Activated CD4-positive, alpha-beta T cell treated with anti-CD3 and anti-CD28 coated beads, Interleukin-2, amount 10 ng/mL, durations not matched to agents 7 days and 5 days (primary cell): ENCODE measurements at places on chromosomes 1 and 21. TPM values are rescaled to one million over a fixed set of nuclear protein-coding genes. Genes with fewer than 3 reads are reported as not detected.

DNA sequence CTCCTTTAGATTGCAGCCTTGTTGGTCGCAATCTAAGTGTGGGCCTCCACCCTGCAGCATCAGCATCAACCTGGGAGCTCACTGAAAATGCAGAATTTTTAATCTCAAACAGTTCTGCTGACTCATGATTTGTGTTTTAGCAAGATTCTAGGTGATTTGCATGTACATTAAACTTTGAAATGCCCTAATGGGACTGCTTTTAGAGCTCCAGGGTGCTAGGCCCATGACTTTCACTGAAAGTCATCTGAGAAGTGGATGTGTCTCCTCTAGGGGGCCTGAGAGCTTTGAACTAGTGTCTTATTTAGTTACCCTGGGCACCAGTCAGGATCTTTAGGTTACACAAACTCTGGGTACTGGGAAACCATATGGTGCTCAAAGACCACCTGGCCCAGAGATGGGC, 9.0 kb downstream of the TRIM67 start:
- no peaks in the 10 kb centered on the region for H3K36me3 ChIP-seq
- no peak overlapping the region for H3K4me3 ChIP-seq
- H3K4me1 ChIP-seq = no peaks in the 10 kb centered on the region
- DNase-seq = no peak
- no peak overlapping the region for H3K27ac ChIP-seq
- peaks cover 26% of the 10 kb centered on the region for H3K27me3 ChIP-seq

LCK gene
- total RNA-seq = 434 TPM

HEYL gene
- total RNA-seq = not detected

FHAD1 gene
- total RNA-seq = not detected

FCRLA gene
- not detected for total RNA-seq

GRCh38 chr1:203480525-203481084, 5.0 kb downstream of the PRELP start:
- peak; percentile 30 for DNase-seq
- peaks cover 6% of the 10 kb centered on the region for H3K27me3 ChIP-seq
- H3K4me1 ChIP-seq = peaks cover 5% of the 10 kb centered on the region

FAM72B gene
- 22.9 TPM for total RNA-seq

DNA sequence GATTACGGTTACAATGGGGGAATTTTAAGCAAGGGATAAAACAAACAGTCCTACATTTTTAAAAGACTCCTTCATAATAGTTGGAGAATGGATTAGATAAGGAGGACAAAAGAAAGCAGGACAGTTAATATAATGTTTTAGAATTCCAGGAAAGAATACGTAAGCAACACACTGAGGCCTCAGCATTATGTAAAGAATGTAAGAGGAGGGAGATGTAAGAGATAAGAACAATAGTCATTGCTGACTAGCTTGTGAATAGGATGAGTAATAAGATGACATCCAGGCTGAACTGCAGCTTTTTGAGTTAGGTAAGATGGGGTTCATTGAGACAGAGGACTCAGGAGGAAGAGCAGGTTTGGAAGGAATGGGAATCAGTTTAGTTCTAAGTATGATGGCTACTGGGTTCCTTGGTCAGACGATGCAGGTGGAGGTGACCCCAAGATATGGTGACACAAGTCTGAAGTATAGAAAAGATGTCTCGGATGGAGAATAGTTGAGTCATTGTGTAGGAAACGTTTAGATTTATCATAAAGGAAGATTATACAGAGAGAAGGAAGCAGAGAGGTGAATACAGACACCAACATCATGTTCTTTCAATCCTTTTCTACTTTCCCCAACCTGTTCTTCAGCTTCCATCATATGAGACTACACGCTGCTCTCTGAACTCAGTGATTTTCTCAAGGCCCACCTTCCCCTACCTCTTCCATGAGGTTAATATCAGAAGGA, 372.8 kb downstream of the PTBP2 start:
- no peak overlapping the region for H3K27ac ChIP-seq
- H3K4me3 ChIP-seq = no peak overlapping the region
- no peaks in the 10 kb centered on the region for H3K27me3 ChIP-seq
- peaks cover 12% of the 10 kb centered on the region for H3K36me3 ChIP-seq
- no peaks in the 10 kb centered on the region for H3K4me1 ChIP-seq

S100A7 gene
- not detected for total RNA-seq

- peaks cover 3% of the 10 kb centered on the region for H3K27me3 ChIP-seq
- H3K36me3 ChIP-seq = no peaks in the 10 kb centered on the region
- H3K4me1 ChIP-seq = no peaks in the 10 kb centered on the region
- H3K4me3 ChIP-seq = no peak overlapping the region
Observed at GRCh38 chr1:184596950-184597645, 157.6 kb downstream of the EDEM3 start.

- no peaks in the 10 kb centered on the region for H3K27me3 ChIP-seq
- DNase-seq = no peak
- H3K36me3 ChIP-seq = peaks cover 48% of the 10 kb centered on the region
- no peak overlapping the region for H3K27ac ChIP-seq
- no peak overlapping the region for H3K4me3 ChIP-seq
Observed at GRCh38 chr1:180096584-180097325, 57.9 kb upstream of the QSOX1 start.

- H3K27ac ChIP-seq = no peak overlapping the region
- H3K4me1 ChIP-seq = no peaks in the 10 kb centered on the region
- no peaks in the 10 kb centered on the region for H3K36me3 ChIP-seq
- H3K4me3 ChIP-seq = no peak overlapping the region
- peaks cover 5% of the 10 kb centered on the region for H3K27me3 ChIP-seq
Observed at GRCh38 chr1:7076572-7076971, 291.3 kb downstream of the CAMTA1 start.

- H3K36me3 ChIP-seq = peaks cover 11% of the 10 kb centered on the region
- H3K27me3 ChIP-seq = no peaks in the 10 kb centered on the region
- peak overlapping the region; percentile 53 for H3K4me3 ChIP-seq
- peak overlapping the region; percentile 39 for H3K27ac ChIP-seq
- H3K4me1 ChIP-seq = peaks cover 65% of the 10 kb centered on the region
Observed at GRCh38 chr21:45109831-45110492, 35.6 kb downstream of the ADARB1 start.

DNA sequence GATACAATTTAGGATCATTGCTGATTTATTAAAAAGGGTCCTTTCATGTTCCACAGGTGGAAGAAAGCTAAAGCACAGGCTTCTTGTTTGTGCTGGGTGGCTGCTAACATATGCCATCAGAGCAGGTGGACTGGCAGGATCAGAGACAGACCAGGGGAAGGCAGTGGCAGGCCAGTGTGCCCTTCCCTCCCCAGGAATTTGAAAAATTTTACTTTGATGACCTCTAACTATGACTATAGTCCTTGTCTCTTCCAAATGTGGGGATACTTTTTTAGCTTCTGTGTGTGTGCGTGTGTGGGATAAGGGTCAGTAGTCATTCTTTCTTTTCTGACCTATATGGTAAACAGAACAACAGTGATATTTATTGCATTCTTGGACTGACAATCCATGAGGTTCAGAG, 49.9 kb downstream of the LHX9 start:
- H3K4me1 ChIP-seq = no peaks in the 10 kb centered on the region
- H3K27ac ChIP-seq = no peak overlapping the region
- peaks cover 15% of the 10 kb centered on the region for H3K27me3 ChIP-seq

- H3K27me3 ChIP-seq = no peaks in the 10 kb centered on the region
- H3K4me3 ChIP-seq = no peak overlapping the region
- no peaks in the 10 kb centered on the region for H3K4me1 ChIP-seq
- no peaks in the 10 kb centered on the region for H3K36me3 ChIP-seq
- DNase-seq = no peak
Observed at GRCh38 chr1:245481261-245481660, 326.5 kb downstream of the KIF26B start.

AMY1A gene
- total RNA-seq = not detected

COL11A1 gene
- not detected for total RNA-seq

DNA sequence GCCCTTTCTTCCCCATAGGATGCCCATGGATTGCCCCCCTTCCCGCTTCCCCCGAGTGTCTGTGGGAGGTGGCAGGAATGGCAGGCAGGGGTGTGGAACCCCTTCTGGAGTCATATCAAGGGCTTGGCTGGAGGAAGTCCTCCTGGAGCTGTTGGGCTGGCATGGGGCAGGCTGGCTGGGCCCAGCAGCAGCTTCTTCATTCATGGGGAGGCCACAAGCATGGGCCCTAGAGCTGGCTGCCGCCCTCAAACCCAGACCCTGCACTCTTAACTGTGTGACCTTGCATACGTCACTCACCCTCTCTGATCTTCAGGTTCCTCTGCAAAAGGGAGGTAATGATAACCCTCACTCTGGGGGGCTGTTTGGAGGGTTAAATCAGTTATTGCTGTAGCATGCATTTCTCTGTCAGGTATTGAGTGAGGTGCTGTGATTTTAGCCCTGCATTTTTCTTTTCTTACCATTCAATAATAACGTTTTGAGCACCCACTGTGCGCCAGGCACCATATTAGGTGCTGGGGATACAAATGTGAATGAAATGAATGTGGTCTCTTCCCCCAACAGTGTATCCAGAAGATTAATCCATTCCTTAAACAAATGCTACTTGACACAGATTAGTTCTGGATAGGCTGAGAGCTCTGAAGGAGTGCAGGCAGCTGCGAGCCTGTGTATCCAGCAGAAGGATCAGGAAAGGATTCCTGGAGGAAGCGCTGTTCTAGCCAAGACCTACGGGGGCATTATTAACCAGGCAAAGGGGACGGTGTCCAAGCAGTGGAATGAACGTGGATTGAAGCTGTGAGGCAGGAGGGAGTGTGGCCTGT, 9.3 kb downstream of the PCSK9 start:
- H3K36me3 ChIP-seq = no peaks in the 10 kb centered on the region
- no peak overlapping the region for H3K27ac ChIP-seq
- H3K4me1 ChIP-seq = no peaks in the 10 kb centered on the region
- no peak overlapping the region for H3K4me3 ChIP-seq
